ENCODE measurements at places on chromosomes 1 and 21.

DNA sequence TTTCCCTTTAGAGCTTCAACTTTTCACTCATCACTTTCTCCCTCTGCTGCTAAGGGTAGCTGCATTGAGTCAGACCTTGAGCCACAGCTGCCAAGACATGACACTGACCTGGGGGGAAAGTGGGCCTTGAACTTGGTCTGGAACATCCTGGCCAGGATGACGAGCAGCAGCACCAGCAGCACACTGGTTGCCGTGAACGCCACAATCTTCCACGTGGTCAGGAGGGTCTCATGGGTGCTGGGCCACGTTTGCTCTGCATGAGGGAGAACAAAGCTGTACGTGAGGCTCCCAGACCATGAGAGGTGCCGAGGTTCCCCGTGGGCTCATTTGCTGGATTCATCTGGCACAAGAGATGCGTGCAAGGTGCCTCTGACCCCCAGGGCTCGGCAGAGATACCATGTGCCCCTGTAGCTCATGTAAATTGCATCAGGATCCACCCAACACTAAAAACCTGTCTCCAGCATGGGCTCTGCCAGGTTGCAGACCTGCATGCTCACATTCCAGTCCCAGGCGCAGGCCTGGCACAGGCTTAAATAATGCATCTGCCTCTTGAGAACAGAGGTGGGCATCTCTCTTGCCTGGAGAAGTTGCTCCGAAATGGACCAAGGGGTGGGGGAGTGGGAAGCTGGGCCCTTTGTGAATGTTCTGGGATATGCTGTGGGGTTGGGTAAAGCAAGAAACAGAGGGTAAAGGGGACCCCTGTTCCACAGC lies 84.6 kb upstream of the TLR5 start:
- no peak for DNase-seq

DNA sequence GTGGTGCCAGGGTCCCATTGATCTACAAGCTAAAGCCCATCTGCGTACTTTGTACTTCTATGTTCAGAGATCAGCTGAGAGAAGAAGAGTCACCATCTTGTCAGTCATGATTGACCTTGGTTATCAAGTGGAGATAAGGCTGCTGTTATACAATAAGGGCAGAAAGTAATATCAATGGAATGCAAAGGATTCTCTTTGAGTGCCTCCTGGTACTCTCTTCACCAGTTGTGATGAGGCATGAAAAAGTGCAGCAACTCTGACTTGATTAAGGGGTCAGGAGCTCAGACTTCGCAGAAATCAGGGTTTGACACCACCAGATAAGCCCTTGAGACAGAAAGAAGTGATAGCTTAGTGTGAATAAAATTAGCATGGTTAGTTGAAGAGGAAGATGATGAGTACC lies 25.7 kb upstream of the SYT14 start:
- DNase-seq, result no peak

DNA sequence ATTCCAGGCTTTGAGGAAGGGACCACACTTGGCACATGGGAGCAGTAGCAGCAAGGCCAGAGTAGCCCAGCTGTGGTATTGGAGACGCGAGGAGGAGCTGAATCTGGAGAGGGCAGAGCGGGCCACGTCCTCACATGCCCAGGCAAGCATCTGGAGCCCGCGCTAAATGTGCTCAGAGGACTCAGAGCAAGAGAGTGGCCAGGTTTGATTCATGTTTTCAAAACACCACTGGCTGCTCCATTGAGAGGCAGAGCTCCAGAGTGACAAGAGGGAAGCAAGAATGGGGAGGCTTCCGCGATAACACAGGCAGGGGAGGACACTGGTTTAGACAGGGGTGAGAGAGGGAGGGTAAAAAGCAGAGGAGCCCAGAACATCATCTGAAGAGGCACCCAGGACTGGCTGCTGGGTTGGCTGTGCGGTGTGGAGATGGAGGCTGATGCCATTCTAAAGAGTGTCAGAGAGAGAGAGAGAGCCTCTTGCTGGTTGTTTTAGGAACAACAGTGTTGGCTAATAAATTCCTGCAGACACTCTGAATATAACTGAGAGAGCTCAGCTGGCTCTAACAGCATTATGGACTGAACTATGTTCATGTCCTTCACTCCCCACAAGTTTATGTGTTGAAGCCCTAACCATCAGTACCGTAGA lies 32.3 kb downstream of the RCAN1 start:
- DNase-seq, result no peak

GRCh38 chr1:41666981-41667631 lies 182.6 kb upstream of the EDN2 start:
- DNase-seq, result no peak

- DNase-seq, result no peak
These were observed 94.4 kb downstream of the SLC45A1 start for GRCh38 chr1:8412183-8412831.

- no peak for DNase-seq
These were observed 28.4 kb upstream of the TMEM125 start for GRCh38 chr1:43241413-43241836.

DNA sequence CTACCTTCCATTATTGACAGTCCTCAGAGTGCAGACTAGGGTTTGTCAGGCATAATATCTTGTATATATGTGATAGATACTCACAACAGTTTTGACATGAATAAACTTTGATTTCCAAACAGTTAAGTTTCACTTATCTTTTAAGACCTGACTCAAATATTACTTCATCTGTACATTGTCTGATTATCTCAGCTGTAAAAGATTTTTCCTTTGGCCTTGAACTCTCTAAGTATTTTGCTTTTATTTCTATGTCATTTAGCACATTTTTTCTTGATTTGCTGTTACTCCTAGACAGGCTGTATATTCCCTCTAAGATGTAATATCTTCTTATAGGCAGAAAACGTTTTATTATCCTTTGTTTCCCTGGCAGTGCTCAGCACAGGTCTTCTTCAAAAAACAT lies 65.6 kb upstream of the DMRTA2 start:
- no peak for DNase-seq

- no peak for DNase-seq
These were observed 182.4 kb upstream of the UBE2U start for GRCh38 chr1:64021066-64021465.

- no peak for DNase-seq
These were observed 296.3 kb downstream of the PTBP2 start for GRCh38 chr1:97017895-97018294.

GRCh38 chr1:93659822-93660503 lies 21.7 kb downstream of the BCAR3 start:
- no peak for DNase-seq

DNA sequence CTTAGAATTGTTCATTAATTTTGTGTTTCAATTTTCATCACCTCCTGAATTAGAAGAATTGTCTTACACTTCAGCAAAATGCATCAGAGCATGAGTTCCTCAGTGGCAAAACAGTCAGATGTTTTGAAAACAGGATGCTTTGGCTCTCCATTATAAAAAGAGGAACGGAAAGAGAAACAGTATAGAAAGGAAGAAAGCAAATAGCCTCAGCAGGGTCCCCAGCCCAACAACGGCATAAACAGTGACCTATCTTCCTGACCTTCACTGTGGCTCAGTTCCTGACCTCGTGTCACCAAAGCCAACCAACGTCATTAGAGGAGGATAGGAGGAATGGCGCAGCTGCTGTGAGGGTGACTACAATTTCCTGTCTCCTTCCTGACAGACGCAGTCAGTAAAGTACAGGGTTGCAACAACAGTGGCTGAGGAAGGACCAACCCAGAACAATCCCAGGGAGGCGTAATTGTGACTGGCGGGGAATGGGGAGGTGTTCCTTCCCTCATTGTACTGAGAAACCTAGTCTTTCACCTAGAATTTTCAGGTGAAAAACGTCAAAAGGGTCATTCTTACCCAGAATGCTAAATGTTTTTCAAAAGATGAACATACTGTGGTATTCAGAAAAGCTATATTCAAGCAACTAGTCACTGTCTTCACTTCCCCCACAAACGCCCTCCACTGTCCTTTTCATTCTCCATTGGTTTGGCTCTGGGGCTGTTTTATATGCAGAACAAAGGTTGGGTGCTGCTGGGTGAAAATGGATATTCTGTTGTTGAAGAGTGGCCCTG lies 197.9 kb upstream of the SGIP1 start:
- no peak for DNase-seq

DNA sequence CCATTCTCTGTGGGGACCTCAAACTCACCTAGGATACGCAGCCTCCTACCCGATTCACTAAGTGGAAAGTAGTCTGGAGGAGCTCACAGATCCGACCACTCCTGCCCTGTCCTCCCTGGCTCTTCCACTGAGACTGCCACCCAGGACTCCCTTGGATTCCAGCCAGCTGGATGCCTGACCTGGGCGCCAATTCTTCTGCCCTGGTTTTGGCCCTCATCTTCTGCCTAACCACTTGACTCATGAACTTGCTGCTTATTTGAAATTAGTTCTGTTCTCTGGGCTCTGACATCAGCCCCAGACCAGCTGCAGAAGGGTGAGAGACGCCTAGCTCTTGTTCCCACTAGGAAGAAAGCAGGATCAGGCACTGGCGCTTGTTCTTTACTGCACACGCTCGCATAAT lies 48.9 kb downstream of the SLC35D1 start:
- DNase-seq, result no peak

GRCh38 chr1:101995984-101996745 lies 561 bp downstream of the OLFM3 start:
- no peak for DNase-seq

GRCh38 chr1:201264072-201264471 lies 19.2 kb upstream of the PKP1 start:
- DNase-seq, result peak; percentile 11

DNA sequence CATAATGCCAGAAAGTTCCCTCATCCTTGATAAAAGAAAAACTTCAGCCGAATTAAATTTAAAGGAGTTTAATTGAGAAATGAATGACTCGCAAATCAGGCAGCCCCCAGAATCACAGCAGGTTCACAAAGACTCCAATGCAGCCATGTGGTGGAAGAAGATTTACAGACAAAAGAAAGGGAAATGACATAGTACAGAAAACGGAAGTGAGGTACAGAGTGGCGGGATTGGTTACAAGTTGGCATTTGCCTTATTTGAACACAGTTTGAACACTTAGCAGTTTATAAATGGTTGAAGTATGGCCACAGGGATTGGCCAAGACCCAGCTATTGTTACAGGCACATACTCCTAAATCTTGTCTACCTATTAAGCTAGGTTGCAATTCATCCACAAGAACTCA lies 46.6 kb downstream of the HIVEP3 start:
- DNase-seq, result no peak

GRCh38 chr1:36148821-36149236 lies 457 bp downstream of the TRAPPC3 start:
- no peak for DNase-seq

DNA sequence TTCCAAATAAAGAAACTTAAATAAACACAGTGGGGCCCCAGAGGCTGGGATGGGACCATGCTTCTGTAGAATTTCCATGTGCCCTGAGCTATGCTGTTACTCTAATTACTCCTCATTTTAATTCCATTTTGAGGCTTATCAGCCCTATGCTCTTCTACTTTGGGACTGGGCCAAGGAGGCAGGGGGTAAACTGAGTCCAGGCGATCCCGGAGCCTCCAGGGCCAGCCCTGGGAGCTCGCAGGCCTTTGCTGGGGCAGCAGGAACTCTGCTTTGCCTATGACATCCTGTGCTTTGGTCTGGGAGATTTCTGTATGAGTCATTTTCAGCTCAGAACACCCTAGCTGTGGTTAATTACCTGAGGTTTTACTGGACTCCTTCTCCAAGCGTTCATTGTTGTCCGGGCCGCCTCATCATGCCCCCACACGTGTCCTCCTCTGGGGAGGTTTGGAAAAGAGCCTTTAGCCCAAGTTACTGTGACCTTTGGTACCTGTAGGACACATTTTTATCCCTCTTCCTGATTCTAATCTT lies 95.7 kb downstream of the RHOU start:
- no peak for DNase-seq

- no peak for DNase-seq
These were observed 12.1 kb downstream of the SON start for GRCh38 chr21:33554982-33555344.

DNA sequence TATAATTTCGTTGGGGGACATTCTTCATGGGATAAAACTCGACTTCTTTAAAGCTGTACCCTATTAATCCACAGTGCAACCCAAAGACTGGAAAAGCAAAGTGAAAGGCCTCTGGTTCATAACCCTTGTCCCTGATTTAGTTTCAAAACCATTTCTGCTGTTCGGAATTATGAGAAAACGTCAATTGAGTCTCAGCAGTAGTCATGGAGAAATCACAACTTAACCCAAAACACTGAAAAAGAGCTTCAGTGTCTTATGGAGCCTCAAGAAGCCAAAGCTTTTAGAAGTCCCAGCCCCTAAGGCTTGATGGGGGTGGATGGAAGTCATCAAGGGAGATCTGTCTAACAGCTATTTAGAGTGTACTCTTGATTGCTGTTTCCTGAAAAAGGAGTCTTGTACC lies 73.5 kb upstream of the VCAM1 start:
- DNase-seq, result no peak

DNA sequence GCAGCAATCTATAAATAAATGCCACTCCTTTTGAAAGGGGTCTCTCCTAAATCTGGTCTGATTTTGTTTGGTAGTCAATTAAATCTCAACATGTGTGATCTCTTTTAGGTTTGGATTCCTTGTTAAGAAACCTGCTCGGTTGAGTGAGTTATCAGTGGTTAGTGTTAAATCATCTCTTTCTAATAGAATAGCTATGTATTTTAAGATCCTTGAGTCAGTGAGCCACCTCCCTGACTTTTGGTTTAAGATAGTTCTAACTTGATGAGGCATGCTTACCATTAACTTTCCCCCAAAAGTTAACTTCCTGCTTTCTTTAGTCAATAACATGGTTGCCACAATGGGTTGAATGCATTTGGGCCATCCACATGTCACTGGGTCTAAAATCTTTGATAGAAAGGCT lies 93.1 kb upstream of the OLFM3 start:
- DNase-seq, result no peak

- no peak for DNase-seq
These were observed 1.7 kb upstream of the CHI3L2 start for GRCh38 chr1:111225717-111226400.

GRCh38 chr1:31977385-31978131 lies 36.1 kb upstream of the KHDRBS1 start:
- no peak for DNase-seq

- DNase-seq, result no peak
These were observed 66.6 kb upstream of the ADAMTS5 start for GRCh38 chr21:27033471-27033870.

DNA sequence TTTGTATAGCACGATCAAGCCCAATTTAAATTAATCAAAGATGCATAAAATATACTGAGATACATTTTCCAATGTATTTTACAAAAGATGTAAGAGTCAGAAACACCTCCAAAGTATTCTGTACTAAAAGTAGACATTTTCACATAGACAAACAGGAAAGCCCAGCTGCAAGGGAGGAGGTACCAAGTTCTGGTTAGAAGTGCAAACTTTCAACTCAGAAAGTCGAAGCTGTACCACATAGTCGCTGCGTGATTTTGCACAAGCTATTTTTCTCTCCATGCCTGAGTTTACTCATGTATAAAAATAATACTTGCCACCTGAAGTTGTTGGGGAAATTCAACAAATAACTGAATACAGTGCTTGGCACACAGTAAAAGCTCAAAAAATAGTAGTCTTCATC lies 5.6 kb upstream of the HNRNPU start:
- DNase-seq, result no peak

GRCh38 chr1:188822248-188822647 lies 1655.4 kb downstream of the BRINP3 start:
- no peak for DNase-seq

GRCh38 chr1:14499312-14500040 lies 99.0 kb upstream of the KAZN start:
- DNase-seq, result peak; percentile 45

- DNase-seq, result no peak
These were observed 1720.2 kb downstream of the MRPL39 start for GRCh38 chr21:23886828-23887724.

Measured in left forelimb (tissue), 1 donor.